ENCODE measurements at places on chromosomes 13 and 19.

- H3K4me1 ChIP-seq, result peaks cover 19% of the 10 kb centered on the region
- DNase-seq, result peak; percentile 13
- peaks cover 29% of the 10 kb centered on the region for H3K36me3 ChIP-seq
- no peak overlapping the region for H3K27ac ChIP-seq
These were observed 813 bp downstream of the ZNF284 start for GRCh38 chr19:44072543-44073401.

GRCh38 chr19:11780431-11781020 is 13.7 kb downstream of the ZNF441 start:
- H3K4me1 ChIP-seq, result no peaks in the 10 kb centered on the region
- no peak overlapping the region for H3K4me3 ChIP-seq
- H3K27me3 ChIP-seq, result no peaks in the 10 kb centered on the region
- no peak overlapping the region for H3K27ac ChIP-seq
- peaks cover 82% of the 10 kb centered on the region for H3K36me3 ChIP-seq
- DNase-seq, result no peak

DNA sequence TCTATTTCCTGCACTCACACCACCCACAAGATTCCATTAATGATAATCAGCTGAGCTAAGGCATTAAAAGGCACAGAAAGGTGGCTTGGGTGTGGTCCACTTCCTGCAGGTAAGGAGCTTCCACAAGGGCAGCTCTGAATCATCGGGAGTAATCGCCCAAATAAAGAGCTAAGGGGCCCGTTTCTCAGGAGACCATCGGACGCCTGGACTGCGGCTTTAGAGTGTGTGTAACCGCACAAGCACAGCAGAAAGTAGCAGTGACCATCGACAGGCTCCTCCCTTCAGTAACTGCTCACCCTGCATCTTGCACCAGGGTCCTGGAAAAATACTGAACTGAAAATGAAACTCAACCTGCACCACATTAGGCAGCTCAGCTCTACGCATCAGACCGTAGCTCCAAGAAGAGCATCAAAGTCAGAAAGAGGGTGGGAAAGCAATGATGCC is 6.0 kb downstream of the STK24 start:
- DNase-seq, result peak; percentile 62
- no peaks in the 10 kb centered on the region for H3K27me3 ChIP-seq
- H3K27ac ChIP-seq, result peak overlapping the region; percentile 80
- peaks cover 86% of the 10 kb centered on the region for H3K4me1 ChIP-seq
- H3K4me3 ChIP-seq, result peak overlapping the region; percentile 76

DNA sequence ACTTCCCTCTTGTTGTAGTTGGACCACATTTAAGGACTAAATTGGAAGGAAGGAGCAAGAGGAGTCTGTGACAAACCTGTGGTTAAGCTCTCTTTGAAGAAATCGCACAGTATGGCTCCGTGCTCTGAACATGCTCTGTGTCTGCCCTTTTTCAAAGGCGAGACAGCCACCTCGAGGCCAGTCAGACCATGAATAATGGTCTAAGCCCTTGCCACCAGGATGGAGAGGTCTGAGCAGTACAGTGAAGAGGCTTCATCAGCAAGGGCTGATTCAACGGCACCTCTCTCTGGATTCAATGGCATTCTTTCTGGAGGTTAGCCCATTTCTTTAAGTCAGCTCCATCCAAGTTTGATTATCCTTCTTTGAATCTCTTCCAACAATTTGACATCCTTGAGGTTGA is 30.9 kb downstream of the FAM216B start:
- H3K27me3 ChIP-seq, result peaks cover 18% of the 10 kb centered on the region
- no peaks in the 10 kb centered on the region for H3K4me1 ChIP-seq
- peak; percentile 8 for DNase-seq
- H3K36me3 ChIP-seq, result no peaks in the 10 kb centered on the region
- no peak overlapping the region for H3K27ac ChIP-seq

Data from activated naive CD4-positive, alpha-beta T cell treated with anti-CD3 and anti-CD28 coated beads for 36 hours (primary cell).